ENCODE measurements at places on chromosomes 12 and 14.
A peak's percentile ranks its signal among the peaks of the same experiment; 100 is the strongest.

DNA sequence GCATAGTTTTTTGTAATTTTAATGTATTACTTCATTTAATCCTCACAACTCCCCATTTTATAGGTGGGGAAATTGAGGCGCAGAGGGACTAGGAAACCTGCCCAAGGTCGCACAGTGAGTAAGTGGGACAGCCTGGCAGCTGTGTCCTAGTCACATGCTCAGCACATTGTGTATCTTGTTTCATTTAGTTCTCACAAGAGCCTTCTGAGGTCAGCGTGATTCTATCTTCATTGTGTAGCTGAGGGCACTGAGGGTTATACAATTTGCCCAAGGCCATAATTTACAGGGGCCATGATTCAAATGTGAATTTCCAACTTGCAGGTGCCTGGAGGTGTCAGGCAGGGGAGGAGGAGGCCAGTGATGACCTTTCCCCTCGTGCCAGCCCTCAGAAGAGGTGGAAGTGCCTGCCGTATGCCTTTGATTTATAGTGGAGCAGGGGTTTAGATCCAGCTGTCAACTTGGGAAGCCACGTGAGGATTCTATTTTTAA lies 30.3 kb upstream of the SMOC1 start:
- peak; percentile 98 for DNase-seq

GRCh38 chr14:59939828-59940227 lies 19.9 kb downstream of the LRRC9 start:
- no peak for DNase-seq

- no peak for DNase-seq
Measured at GRCh38 chr12:107415834-107416233, 269.8 kb upstream of the PWP1 start.

- no peak for DNase-seq
Measured at GRCh38 chr12:47766502-47767215, 6.4 kb upstream of the SLC48A1 start.

- DNase-seq = peak; percentile 61
Measured at GRCh38 chr12:16323638-16324037, 23.8 kb upstream of the MGST1 start.

DNA sequence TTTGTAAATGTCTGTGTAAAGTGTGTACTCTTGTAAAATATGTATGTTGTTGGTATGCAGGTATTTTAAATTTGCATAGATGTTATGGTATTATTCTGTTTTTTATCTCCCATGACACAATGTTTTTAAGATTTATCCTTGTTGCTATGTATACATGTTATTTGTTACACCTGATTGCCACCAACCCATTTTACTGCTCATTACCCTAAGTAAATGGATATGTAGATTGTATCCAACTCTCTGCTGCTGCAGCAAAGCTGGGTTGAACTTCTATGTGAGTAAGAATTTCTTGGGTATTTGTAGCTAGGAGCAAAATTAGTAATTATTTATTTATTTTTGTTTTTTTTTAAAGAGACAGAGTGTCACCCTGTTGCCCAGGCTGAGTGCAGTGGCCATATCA lies 6.2 kb downstream of the APAF1 start:
- DNase-seq = no peak

DNA sequence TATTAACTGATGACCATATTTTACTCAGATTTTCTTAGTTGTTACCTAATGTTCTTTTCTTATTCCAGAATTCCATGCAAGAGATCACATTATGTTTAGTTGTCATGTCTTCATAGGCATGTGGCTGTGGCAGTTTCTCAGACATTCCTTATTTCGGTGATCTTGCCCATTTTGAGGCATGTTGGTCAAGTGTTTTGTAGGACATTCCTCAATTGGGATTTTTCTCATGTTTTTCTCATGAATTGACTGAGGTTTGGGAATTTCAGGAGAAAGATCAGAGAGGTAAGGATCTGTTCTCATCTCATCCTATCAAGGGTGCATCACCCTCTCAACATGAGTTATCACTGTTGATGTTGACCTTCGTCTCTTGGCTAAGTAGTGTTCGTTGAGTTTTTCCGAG lies 81.3 kb downstream of the CHST11 start:
- no peak for DNase-seq

DNA sequence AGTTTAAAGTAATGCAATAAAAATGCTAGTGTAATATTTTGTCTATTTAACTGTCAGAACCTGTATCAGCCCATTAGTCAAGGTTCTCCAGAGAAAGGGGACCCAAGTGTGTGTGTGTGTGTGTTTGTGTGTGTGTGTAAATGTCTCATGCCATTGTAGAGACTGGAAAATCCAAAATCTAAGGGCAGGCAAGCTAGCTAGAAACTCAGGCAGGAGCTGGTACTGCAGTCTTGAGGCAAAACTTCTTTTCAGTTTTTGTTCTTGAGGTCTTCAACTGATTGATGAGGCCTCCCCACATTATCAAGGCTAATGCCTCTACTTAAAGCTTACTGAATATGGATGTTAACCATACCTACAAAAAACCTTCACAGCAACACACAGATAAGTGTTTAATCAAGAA lies 126.7 kb downstream of the PRKD1 start:
- DNase-seq = peak; percentile 32

- peak; percentile 84 for DNase-seq
Measured at GRCh38 chr12:45878630-45879255, 111.6 kb downstream of the SCAF11 start.

GRCh38 chr12:58465418-58465817 lies 454.9 kb downstream of the LRIG3 start:
- no peak for DNase-seq

DNA sequence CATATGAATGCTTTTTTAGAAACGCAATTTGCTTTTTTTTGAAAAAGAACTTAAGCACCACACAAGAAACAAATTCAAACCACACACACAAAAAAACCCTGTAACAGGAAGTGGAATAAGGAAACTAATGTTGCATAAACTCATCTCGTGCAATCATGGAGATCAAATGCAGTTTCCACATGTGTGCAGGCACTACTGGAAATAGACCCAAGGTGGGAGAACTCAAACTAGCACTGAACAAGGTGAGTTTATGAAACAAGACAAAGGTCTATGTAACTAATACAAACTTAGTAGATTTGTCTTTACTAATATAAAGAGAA lies 17.5 kb downstream of the NIN start:
- no peak for DNase-seq

DNA sequence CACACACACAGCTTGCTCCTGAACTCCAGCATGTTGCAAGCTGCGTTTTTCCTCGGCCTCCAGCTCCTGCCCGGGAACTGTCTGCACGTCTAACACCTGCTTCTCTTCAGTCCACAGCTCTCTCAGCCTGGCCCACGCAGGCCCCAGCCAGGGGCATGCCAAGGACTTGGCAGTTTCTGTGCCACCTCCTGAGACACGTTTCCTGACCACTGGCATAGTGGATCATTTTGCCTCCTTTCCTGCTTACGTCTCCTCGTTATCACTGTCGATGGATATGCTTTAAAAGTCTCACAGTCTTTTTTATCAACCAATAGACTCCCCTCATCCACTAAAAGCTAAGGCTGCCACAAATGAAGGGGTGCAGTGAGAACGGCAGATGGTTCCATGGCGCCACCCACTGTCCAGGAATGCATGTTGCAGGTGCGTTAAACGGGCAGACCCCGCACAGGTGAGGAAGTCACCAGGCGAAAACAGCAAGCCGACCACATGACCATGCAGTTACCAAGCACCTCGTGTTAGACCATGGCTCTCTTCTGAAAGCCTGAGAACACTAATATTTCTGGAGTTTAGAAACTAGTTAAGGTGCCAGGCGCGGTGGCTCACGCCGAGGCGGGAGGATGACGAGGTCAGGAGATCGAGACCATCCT lies 14.7 kb upstream of the TEAD4 start:
- DNase-seq = peak; percentile 81

DNA sequence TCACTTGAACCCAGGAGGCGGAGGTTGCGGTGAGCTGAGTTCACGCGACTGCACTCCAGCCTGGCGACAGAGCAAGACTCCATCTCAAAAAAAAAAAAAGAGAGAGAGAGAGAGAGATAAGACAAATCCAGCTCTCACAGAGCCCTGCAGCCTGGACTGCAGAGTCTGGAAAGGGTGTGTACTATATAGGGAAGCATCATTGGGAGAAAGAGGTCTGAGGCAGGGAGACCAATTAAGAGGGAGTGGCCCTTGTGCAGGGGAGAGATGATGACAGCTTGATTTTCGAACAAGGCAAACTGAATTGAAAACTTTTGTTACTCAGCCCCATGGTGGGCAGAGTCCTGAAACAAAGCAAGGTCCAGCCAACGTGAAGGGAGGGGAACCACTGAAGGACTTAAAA lies 116.2 kb downstream of the CCDC60 start:
- peak; percentile 4 for DNase-seq

DNA sequence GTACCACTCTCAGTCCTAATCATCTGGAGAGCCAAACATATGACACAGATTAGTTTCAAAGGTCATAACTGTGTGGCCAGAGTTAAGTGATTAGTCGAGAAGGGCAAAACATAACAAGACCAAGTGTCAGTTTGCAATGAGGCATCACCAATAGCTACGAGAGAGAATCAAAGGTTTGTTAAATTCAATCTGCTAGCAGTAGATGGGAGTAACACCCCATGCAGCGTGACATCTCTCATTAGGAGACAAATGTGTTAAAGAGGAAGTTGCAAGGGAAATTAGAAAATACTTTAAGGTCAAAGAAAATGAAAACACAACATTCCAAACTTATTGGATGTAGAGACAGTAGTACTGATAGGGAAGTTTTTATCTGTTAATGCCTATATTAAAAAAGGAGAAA lies 135.7 kb upstream of the SYT10 start:
- no peak for DNase-seq

DNA sequence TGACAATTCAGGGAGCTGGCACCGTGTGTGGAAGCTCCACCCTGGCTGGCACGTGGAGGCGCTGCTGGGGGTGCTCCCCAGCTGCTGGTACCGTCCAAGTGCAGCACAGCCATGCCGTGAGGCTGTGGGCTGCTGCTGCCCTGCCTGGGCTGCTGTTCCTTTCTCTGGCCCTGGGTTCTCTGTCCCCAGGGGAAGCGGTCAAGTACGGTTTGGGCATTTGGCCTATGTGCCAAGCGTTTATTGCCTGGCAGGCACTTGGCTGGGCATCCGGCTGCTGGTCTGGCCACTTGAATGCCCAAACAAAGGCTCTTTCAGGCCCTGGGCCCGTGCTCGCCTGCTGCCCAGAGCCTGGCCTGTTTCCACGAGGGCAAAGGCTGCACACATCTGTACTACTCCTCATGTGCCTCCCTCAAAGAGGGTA lies 39.6 kb downstream of the RHOF start:
- no peak for DNase-seq

- peak; percentile 43 for DNase-seq
Measured at GRCh38 chr14:79825046-79825521, 386.2 kb downstream of the DIO2 start.

GRCh38 chr14:30354439-30354838 lies 204.5 kb upstream of the G2E3 start:
- DNase-seq = peak; percentile 83

DNA sequence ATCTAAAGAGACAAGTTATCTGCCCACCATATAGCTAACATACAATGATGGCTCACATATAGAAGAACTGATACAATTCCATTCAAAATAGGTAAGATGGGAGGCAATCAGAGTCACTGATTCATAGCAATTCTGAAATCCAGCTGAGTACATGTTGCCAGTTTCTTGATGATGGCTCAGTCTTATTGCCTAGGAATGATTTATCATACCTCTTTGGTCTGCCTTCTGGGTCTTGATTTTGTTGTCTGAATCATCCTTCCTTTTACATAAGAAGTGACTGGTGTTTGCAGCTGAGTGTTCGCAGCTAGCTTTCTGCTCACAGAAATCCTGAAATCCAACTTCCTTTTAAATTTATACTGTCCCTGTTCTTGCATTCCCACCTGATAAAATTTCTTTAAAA lies 463.2 kb upstream of the MGAT4C start:
- DNase-seq = no peak

- no peak for DNase-seq
Measured at GRCh38 chr12:107470645-107471044, 215.0 kb upstream of the PWP1 start.

GRCh38 chr12:29255042-29255441 lies 106.0 kb downstream of the FAR2 start:
- no peak for DNase-seq

- peak; percentile 66 for DNase-seq
Measured at GRCh38 chr14:78327426-78328221, 157.5 kb downstream of the NRXN3 start.

GRCh38 chr12:106883426-106883825 lies 72.3 kb upstream of the TMEM263 start:
- DNase-seq = no peak

DNA sequence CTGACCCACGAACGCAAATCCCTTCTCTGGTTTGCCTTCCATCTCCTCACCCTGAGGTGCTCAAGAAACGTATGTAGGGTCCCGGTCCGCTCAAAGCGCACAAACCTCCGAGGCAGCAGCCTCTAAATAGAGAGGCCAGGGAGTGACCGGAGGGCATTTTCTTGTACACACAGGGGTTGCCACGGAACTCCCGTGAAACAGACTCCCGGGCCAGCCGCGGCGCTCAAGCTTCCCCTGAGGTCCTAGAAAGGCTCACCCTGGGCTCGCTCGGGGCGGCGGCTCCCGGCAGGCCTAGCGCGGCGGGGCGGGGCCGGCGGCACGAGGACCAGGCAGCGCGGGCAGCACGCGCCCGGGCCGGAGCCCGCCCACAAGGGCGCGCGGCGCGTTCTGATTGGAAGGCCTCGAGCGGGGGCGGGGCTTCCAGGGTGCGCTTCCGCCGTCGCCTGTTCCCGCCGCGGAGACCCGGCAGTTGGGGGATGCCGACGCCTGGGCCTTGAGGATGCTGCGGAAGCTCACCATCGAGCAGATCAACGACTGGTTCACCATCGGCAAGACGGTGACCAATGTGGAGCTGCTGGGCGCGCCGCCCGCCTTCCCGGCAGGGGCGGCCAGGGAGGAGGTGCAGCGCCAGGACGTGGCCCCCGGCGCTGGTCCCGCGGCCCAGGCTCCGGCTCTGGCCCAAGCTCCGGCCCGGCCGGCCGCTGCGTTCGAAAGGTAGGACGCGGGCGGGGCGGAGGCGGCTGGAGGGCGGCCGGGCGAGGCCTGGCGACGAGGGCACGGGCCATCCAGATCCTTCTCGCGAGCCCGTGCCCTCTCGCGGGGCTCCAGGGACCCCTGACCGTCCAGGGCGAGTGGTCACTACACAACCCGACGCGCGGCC lies at the start of gene TDRD9:
TSS of gene TDRD9 (plus strand) at position 446 of the 880 bp plus-strand sequence. CDS start at position 500, 54 bp downstream.
- DNase-seq = no peak

DNA sequence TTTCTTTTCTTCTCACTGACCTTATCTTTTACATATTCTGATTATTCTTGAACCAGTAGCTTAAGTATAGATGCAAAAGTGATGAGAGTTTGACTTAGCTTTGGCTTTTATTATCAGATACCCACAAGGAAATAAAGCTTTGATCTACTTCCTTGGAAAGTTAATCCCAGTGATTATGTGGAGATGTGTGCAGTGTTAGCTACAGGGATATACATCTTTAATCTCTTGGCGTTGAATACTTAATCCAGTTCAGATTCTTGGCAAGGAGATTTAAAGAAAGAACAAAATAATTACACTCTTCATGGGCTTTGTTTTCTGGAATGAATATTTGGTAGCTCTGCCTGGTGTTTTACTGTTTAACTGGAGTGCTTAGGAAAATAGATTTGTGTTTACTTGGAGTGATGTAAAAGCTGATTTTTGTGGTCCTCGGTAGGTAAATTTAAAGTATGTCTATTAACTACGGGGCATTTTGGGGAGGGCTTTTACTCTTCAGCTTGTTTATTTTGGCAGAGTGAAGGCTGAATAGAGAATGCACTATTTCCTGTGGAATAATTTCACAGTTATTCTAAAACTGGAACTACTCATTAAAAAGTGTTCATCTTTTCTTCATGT lies 150.1 kb upstream of the LRIG3 start:
- DNase-seq = peak; percentile 67

- peak; percentile 74 for DNase-seq
Measured at GRCh38 chr14:69090187-69090789, 62.6 kb downstream of the DCAF5 start.

Measured in NCI-H69 (cell line).